Ascending aorta (tissue), 2 donors: ENCODE measurements at places on chromosomes 2 and 18. TPM values are rescaled to one million over a fixed set of nuclear protein-coding genes. Genes with fewer than 3 reads are reported as not detected.

C1QL2 gene
- 11.6 TPM for total RNA-seq

DNA sequence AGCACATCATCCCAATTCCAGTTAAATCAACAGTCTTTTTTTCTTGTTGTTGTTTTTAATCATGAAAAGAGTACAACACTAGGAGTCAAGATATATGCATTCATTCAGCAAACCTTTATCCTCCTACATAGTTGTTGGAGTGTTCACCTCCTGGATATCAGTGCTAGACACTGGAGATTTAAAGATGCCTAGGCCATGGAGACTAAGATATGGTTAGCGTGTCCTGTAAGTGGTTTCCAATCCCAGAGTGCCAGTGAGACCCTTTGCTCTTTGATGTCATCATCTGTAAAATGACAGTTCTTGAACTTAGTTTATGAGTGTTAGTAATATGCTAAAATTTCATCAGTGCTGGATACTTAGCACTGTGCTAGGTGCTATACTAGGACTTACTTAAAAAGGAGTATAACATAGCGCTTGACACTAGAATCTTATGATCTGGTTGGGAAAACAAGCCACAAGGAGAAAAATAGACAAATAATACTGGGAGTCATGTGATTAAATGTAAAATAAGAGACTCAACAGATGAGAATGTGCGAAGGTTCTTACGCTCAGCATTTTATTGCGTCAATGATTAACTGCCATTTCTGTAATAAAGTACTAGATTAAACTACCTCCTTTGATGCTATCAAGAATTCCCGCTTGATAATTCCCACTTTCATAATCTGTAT, 31.5 kb downstream of the BABAM2 start:
- DNase-seq: no peak

GRCh38 chr2:181846399-181847197, 44.9 kb upstream of the ITPRID2 start:
- no peak for DNase-seq

DNA sequence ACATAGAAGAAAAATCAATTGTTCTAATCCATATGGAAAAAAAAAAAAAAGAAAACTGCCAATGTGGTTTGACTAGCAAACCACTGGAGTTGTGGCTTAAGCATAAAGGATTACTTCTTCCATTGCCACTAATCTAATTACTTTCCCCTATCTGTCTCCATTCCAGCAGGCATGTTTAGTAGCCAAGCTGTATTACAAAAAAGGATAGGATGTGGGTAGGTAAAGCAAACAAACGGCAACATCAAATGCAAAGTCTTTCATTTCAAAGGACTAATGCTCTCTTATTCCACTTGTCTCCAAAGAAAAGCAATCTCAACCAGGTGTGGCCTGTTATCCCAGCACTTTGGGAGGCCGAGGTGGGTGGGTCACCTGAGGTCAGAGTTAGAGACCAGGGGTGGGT, 36.5 kb downstream of the SLC8A1 start:
- DNase-seq: no peak

DNA sequence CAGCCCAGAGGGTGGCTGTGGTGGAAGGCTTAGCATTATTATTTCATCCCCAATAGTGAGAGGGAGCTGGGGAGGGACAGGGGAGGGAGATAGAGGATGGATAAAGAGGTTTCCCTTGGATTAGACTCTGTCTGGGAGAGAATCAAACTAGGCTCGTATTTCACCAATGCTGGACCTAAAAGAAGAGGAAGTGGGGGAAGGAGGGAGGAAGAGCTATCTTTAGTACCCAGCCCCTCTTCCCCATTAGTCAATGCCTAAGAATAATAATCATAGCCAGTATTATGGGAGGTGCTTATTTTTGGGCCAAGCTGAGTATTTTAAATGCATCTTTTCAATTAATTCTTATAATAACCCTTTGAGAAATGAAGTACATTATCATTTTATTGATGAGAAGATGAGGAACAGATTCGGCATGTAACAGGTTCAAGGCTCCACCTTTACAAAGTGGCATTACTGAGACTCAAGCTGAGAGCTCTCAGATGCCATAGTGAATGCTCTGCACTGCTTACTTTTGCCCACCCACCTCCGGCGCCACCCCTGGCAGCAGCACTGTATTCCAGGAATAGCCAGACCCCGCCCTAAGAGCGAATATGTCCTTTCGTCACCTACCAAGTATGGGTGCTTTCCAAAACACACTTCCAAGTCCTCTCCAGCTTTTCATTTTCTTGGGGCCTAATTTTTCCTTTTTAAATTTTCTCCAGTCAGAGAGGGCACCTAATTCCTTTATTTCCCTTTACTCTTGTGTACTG, 21.0 kb downstream of the PAX8 start:
- DNase-seq: no peak

- DNase-seq: no peak
These were observed 96.2 kb downstream of the MRPS9 start for GRCh38 chr2:105134081-105134480.
